ENCODE measurements at places on chromosomes 5 and 9. TPM values are rescaled to one million over a fixed set of nuclear protein-coding genes. Genes with fewer than 3 reads are reported as not detected.

The KIF27 gene
- 7.2 TPM for total RNA-seq

The MARCOL gene
- total RNA-seq: not detected

The CAVIN4 gene
- 1.4 TPM for total RNA-seq

The LRRTM2 gene
- 3.6 TPM for total RNA-seq

The GFI1B gene
- not detected for total RNA-seq

The ZNF169 gene
- 4.0 TPM for total RNA-seq

The PTAR1 gene
- total RNA-seq: 34.0 TPM

The RNF183 gene
- not detected for total RNA-seq

The AQP3 gene
- 1.9 TPM for total RNA-seq

The GAS1 gene
- total RNA-seq: 25.0 TPM

The FBXL7 gene
- 12.6 TPM for total RNA-seq

The ZNG1C gene
- 21.0 TPM for total RNA-seq

The ANKRD34B gene
- total RNA-seq: not detected

The SPATA31A3 gene
- not detected for total RNA-seq

Measured in fibroblast of the aortic adventitia (primary cell).